ENCODE measurements at places on chromosomes 7 and 10. TPM values are rescaled to one million over a fixed set of nuclear protein-coding genes. Genes with fewer than 3 reads are reported as not detected.

XRCC2 gene
- polyA plus RNA-seq = 0.22 TPM

MCM10 gene
- polyA plus RNA-seq = not detected

DNA sequence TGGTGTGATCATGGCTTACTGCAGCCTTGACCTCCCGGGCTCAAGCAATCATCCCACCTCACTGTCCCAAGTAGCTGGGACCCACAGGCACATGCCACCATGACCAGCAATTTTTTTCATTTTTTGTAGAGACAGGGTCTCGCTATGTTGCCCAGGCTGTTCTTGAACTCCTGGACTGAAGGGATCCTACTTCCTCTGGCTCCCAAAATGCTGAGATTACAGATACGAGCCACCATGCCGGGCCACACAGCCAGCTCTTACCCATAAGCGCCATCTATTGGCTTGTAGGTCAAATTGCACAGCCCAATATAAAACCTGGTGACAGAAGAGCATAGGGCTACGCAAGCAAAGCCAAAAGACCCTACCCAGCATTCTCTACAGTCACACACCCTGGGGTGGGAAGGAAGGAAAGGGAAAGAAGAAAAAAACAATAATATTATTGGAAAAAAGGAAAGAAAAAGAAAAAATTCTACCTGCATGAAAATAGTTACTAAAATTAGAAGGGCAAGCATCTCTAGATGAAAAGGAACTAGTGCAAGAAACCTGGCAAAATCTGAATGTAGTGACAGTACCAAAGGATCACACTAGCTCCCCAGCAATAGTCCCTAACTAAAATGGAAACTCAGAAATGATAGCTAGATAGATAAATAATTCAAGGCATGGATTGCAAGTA, 29.4 kb upstream of the AMPH start:
- H3K36me3 ChIP-seq = no peaks in the 10 kb centered on the region
- no peak for DNase-seq
- no peaks in the 10 kb centered on the region for H3K4me1 ChIP-seq
- no peaks in the 10 kb centered on the region for H3K27me3 ChIP-seq
- H3K4me3 ChIP-seq = no peak overlapping the region

- no peaks in the 10 kb centered on the region for H3K27me3 ChIP-seq
- DNase-seq = no peak
- H3K4me1 ChIP-seq = no peaks in the 10 kb centered on the region
- no peak overlapping the region for H3K4me3 ChIP-seq
- H3K36me3 ChIP-seq = no peaks in the 10 kb centered on the region
These were observed 456.4 kb upstream of the PFKP start for GRCh38 chr10:2610946-2611345.

DNA sequence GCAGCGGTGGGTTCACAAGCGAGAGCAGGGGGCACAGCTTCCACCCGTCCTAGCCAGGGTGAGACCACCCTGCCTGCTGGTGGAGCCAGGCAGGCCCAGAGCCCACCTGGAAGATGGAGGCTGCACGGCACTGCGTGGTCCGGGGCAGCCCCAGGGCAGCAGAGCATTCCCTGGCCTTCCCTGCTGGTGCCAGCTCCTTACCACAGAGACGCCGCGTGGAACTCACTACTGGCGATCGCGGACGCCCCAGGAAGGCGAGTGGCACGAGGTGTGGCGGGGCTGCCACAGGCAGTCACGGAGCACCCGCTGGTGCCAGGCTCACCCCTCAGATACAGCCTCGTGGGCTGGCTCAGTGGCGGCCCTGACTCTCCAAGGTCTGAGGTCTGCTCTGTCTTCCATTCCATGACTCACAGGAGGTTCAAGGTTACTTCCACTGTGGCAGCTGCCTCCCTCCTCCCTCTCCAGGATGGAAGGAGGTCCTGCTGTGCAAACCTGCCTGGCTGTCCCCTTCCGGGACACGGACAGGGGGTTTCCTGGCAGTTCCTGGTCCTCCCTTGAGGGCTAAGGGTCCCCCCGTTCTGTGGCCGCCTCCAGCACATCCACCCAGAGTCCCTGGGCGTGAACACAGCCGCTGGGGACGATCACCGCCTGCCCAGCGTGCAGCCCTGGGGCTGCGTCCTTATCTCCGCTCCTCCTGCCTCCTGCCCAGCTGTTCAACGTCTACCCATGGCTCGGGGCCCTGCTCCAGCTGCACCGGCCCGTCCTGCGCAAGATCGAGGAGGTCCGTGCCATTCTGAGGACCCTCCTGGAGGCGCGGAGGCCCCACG, 3.1 kb downstream of the CYP2W1 start:
- H3K36me3 ChIP-seq = no peaks in the 10 kb centered on the region
- no peaks in the 10 kb centered on the region for H3K27me3 ChIP-seq
- H3K4me3 ChIP-seq = no peak overlapping the region
- no peak overlapping the region for H3K27ac ChIP-seq

Measured in kidney (tissue), 22 donors.